ENCODE measurements at places on chromosomes 6 and 20.

GRCh38 chr20:47007826-47008655 is 113.4 kb downstream of the EYA2 start:
- no peak for DNase-seq

GRCh38 chr6:56370127-56370540 is 122.8 kb upstream of the COL21A1 start:
- DNase-seq = peak; percentile 44

- DNase-seq = peak; percentile 64
Observed at GRCh38 chr6:52507557-52508260, 69.2 kb downstream of the TRAM2 start.

GRCh38 chr20:57118107-57118769 is 148.2 kb downstream of the BMP7 start:
- DNase-seq = no peak

DNA sequence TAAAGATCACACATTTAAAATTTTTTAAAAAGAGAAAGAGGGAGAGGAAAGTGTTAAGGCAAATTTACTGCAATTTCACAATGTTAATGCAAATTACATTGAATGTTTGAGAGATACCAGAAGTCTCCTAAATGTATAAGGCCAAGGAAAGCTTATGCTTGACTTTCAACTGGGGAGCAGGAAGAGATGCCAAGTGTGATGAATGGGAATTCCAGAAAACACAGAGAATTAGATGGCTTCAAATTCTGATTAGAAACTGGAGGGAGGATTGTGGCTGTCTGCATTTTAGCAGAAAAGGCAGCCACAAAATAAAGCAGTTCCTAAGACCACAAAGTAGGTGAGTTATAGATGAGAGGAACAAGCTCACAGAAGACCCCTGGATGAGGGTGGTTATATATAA is 328.3 kb upstream of the CITED2 start:
- no peak for DNase-seq

DNA sequence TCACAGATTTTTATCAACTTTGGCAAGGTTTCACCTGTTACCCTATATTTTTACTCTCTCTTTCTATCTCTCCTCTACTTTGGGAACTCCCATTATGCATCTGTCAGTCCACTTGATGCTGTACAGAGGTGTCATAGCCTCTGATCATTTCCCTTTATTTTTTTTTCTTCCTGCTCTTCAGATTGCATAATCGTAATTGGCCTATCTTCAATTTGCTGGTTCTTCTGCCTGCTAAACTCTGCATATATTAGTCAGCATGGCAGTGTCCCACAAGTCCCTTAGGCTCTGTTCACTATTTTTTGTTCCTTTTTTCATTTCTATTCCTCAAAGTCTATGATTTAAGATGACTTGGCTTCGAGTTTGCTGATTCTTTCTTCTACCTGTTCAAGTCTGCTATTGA is 44.7 kb upstream of the MICB start:
- DNase-seq = no peak

- DNase-seq = no peak
Observed at GRCh38 chr20:20413810-20414281, 45.9 kb downstream of the INSM1 start.
